Aorta (tissue), 5 donors: ENCODE measurements at places on chromosomes 2 and 18. TPM values are rescaled to one million over a fixed set of nuclear protein-coding genes. Genes with fewer than 3 reads are reported as not detected.

The RAMP1 gene
- 109 TPM for total RNA-seq

The FSHR gene
- total RNA-seq: not detected

- no peaks in the 10 kb centered on the region for H3K27me3 ChIP-seq
- no peak overlapping the region for H3K27ac ChIP-seq
- DNase-seq: no peak
- H3K36me3 ChIP-seq: no peaks in the 10 kb centered on the region
- no peak overlapping the region for H3K4me3 ChIP-seq
- H3K4me1 ChIP-seq: no peaks in the 10 kb centered on the region
Measured at GRCh38 chr2:235860871-235861270, 307.3 kb downstream of the GBX2 start.

- H3K4me3 ChIP-seq: no peak overlapping the region
- H3K4me1 ChIP-seq: no peaks in the 10 kb centered on the region
- DNase-seq: no peak
- H3K27ac ChIP-seq: no peak overlapping the region
Measured at GRCh38 chr18:40576507-40577115, 1378.4 kb upstream of the PIK3C3 start.

DNA sequence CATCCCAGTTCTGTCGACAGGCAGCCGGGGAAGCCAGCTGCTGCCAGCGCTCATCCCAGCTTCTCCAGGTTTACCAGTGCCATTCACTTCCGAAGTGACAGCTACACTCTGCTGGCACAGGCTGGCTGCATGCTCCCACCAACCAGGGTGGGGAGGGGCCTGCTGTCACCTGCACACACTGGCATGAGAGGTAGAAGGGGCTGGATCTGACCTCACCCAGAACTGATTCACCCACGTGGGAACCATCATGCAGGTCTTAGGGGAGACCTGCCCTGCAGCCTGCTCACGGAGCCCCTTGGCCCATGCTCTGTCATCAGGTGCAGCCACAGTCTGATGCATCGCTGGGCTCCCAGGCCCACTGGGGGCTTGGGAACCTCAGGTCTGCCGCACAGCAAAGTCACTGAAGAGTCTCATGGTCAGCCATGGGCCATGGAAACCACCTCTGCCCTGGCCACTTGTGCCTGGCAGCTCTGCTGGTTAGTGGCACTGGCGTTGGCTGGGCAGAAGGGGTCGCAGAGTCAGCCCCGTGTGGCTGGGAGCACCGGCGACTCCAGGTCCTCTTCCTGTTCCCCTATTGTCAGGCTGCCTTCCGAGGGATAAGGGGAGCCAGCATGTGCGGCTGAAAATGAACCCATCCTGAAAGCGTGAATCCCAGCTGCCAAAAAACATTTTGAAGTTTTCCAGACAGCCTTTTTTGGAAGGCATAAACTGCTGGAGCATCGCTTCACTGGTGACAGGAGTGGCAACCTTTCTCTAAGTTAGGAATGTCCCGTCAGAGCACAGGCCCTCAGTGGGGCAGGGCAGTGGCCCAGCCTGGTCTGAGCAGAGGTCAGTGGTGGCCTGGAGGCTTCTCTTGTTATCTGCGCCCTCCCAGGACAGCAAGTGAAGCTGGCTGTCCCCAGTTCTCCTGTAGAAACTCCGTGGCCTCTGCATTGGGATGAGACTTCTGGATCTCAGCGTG lies 157.8 kb downstream of the SEPTIN10 start:
- no peak overlapping the region for H3K27ac ChIP-seq
- peak; percentile 69 for DNase-seq
- no peaks in the 10 kb centered on the region for H3K36me3 ChIP-seq
- H3K27me3 ChIP-seq: no peaks in the 10 kb centered on the region
- H3K4me1 ChIP-seq: no peaks in the 10 kb centered on the region
- no peak overlapping the region for H3K4me3 ChIP-seq

- no peak for DNase-seq
- no peaks in the 10 kb centered on the region for H3K4me1 ChIP-seq
- H3K27ac ChIP-seq: no peak overlapping the region
- no peaks in the 10 kb centered on the region for H3K27me3 ChIP-seq
- H3K4me3 ChIP-seq: no peak overlapping the region
Measured at GRCh38 chr2:41923156-41923786, 124.5 kb upstream of the PKDCC start.

DNA sequence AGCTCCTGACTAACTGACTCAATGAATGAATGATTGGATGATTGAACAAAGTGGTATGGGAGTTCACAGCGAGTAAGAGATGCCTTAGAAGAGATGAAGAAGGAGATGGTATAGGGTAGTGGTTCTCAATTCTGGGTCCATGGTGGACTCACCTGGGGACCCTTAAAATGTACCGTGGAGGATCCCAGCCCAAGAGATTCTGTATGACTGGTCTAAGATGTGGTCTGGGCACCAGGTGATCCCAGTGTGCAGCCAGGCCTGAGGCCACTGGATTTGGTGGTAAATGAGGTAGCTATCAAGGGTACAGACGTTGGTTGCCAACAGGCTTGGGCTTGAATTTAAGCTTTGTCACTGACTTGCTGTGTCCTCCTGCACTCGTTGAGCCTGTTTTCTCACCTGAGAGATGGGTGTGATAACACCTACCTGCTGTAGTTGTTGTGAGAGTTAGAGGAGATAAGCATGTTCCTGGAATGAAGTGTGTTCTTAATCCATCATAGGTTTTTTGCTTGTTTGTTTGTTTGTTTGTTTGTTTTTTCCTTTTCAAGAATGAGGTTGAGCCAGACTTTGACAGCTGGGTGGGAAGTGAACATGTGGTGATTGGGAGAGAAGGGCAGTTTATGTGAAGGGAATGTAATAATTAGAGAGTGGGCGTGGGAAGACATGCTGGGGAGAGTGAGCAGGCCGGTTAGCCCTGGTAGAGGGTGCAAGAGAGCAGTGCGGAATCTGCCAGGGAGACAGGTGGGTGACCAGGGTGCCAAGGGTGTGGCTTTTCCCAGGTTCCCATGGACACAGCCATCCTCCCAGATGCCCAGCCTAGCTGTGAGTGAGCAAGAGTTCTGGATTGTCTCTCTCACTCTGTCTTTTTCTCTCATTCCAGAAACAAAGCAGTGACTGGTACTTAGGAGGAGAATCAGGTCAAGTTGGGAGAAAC lies 31.4 kb upstream of the IL1B start:
- no peaks in the 10 kb centered on the region for H3K27me3 ChIP-seq
- no peak overlapping the region for H3K4me3 ChIP-seq
- no peak overlapping the region for H3K27ac ChIP-seq
- no peaks in the 10 kb centered on the region for H3K4me1 ChIP-seq

- no peaks in the 10 kb centered on the region for H3K36me3 ChIP-seq
- H3K4me3 ChIP-seq: no peak overlapping the region
- DNase-seq: no peak
- H3K27me3 ChIP-seq: no peaks in the 10 kb centered on the region
- no peak overlapping the region for H3K27ac ChIP-seq
- no peaks in the 10 kb centered on the region for H3K4me1 ChIP-seq
Measured at GRCh38 chr2:18045230-18045629, 166.8 kb downstream of the KCNS3 start.

DNA sequence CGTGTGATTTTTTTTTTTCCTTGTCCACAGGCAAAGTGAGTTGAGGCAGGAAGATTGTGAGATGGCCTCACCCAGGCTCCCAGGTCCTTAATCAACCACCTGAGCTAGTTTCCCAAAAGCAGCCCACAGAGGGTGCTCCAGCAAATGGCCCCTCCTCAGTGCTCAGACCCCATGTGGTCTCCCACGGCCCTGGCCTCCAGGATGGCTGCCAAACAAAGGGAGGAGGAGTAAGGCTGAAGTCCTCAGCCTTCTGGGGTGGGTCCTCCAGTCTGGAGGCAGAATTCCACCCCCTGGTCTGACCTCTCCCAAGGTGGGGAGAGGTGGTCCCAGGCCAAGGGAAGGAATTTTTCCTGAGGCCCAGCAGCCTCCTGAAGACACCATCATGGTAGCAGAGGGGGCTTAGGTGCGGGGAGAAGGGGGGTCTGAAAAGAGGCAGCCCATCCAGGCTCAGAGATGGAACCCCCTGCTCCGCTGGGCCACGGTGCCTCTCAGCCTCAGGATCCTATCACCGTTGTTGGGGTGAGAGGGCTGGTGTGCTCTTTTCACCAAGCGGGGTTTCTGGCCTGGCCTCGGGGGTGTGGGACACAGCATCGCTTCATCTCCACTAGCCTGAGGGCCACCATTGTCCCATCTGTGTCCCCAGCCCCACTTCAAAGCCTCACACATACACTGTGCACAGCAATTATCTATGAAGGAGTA lies 2.3 kb downstream of the NGEF start:
- no peaks in the 10 kb centered on the region for H3K27me3 ChIP-seq
- DNase-seq: peak; percentile 46
- H3K4me3 ChIP-seq: no peak overlapping the region
- no peaks in the 10 kb centered on the region for H3K4me1 ChIP-seq
- H3K36me3 ChIP-seq: no peaks in the 10 kb centered on the region

- H3K4me3 ChIP-seq: no peak overlapping the region
- no peaks in the 10 kb centered on the region for H3K36me3 ChIP-seq
- DNase-seq: no peak
- no peaks in the 10 kb centered on the region for H3K4me1 ChIP-seq
Measured at GRCh38 chr2:143875295-143876233, 644.4 kb downstream of the ZEB2 start.

The MOB4 gene
- total RNA-seq: 36.1 TPM

DNA sequence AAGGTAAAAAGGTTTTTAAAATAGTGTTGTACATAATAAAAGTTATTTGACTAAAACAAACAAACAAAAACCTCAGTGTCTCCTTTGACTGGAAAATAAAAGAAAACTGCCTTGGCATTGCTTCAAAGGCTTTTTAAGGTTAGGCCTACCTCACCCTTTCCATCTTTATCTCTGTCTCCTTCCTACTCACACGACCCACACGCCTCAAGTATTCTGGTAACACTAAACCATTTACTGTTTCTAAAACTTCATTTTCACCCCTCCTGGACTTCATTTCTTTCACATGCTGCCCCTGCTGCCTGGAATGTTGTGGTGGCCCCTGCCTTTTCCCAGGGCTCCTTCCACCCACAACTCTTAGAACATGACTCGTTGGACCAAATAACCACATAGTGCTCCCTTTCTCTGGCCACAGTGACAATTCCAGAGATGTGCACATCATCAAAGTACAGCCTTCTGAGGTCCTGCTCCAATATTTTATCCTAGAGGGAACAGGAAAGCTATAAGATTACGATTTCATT lies 54.0 kb downstream of the ERBB4 start:
- peaks cover 6% of the 10 kb centered on the region for H3K4me1 ChIP-seq
- H3K36me3 ChIP-seq: no peaks in the 10 kb centered on the region
- no peak for DNase-seq
- no peak overlapping the region for H3K4me3 ChIP-seq

The DSG1 gene
- total RNA-seq: not detected

DNA sequence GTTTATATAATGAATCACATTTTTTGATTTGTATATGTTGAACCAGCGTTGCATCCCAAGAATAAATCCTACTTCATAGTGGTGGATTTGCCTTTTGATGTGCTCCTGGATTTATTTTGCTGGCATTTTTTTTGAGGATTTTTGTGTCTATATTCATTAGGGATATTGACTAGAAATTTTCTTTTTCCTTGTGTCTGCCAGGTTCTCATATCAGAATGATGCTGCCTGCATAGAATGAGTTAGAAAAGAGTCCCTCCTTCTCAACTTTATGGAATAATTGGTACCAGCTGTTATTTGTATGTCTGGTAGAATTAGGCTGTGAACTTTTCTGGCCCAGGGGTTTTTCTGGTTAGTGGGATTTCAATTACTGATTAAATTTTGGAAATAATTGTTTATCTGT lies 457.4 kb upstream of the DSEL start:
- H3K27ac ChIP-seq: no peak overlapping the region
- H3K27me3 ChIP-seq: no peaks in the 10 kb centered on the region
- no peak overlapping the region for H3K4me3 ChIP-seq

- H3K4me1 ChIP-seq: no peaks in the 10 kb centered on the region
- H3K4me3 ChIP-seq: no peak overlapping the region
- H3K36me3 ChIP-seq: no peaks in the 10 kb centered on the region
- no peak overlapping the region for H3K27ac ChIP-seq
Measured at GRCh38 chr2:12804091-12804856, 87.5 kb downstream of the TRIB2 start.

GRCh38 chr2:46127176-46127575 lies 170.0 kb upstream of the EPAS1 start:
- no peaks in the 10 kb centered on the region for H3K27me3 ChIP-seq
- no peaks in the 10 kb centered on the region for H3K36me3 ChIP-seq

DNA sequence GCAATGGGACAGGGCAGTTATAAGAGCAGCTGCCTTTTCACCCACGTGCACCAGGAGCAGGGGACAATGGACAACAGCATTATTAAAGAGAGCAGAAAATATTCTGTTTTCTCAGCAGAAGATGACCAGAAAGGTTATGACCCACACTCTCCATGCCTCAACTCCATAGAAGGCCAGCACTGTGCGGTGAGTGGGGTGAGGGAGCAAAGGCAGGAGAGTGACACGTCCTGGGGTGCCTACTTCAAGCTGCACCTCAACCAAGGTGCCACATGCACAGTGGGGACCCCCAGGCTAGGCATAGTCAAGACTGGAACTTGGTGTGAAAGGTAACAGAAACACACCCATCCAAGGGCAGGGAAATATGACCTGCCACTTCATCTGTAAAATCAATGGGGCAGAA lies 50.4 kb downstream of the POLR1A start:
- no peak overlapping the region for H3K4me3 ChIP-seq
- DNase-seq: no peak
- no peaks in the 10 kb centered on the region for H3K27me3 ChIP-seq
- H3K4me1 ChIP-seq: no peaks in the 10 kb centered on the region
- no peak overlapping the region for H3K27ac ChIP-seq

- H3K4me1 ChIP-seq: no peaks in the 10 kb centered on the region
- no peak for DNase-seq
- no peak overlapping the region for H3K4me3 ChIP-seq
- no peaks in the 10 kb centered on the region for H3K36me3 ChIP-seq
Measured at GRCh38 chr18:23154823-23155500, 19.7 kb downstream of the CABLES1 start.

GRCh38 chr2:150490466-150490865 lies 3.0 kb upstream of the RND3 start:
- H3K27me3 ChIP-seq: no peaks in the 10 kb centered on the region
- H3K36me3 ChIP-seq: no peaks in the 10 kb centered on the region
- H3K4me3 ChIP-seq: no peak overlapping the region
- no peak overlapping the region for H3K27ac ChIP-seq
- no peak for DNase-seq

DNA sequence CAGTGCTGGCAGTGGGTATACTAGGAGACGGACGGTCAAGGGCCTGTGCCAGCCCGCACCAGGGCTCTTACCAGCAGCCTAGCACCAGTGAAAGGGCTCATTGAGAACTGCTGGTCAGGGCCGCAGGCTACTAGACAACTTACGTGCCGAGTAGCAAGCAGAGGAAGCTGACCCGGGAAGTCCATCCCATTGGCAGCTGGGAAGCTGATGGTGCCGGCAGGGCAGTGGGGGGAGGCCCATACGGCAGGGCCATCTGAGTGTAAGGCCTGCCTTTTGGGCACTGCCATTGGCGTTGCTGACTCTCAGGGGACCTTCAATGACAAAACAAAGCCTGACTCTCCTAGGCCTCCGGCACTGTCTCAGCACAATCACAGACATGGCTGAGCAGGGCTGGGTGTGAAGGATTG lies 20.6 kb downstream of the EFR3B start:
- no peak overlapping the region for H3K4me3 ChIP-seq
- no peaks in the 10 kb centered on the region for H3K27me3 ChIP-seq
- no peak overlapping the region for H3K27ac ChIP-seq
- H3K4me1 ChIP-seq: no peaks in the 10 kb centered on the region
- H3K36me3 ChIP-seq: no peaks in the 10 kb centered on the region
- no peak for DNase-seq
